Fibroblast of the aortic adventitia (primary cell): ENCODE measurements at places on chromosomes 4 and X. TPM values are rescaled to one million over a fixed set of nuclear protein-coding genes. Genes with fewer than 3 reads are reported as not detected.

The GAGE12D gene
- total RNA-seq: not detected in 2 replicates

The SLC38A5 gene
- total RNA-seq: 10.2 and 97.0 TPM in 2 replicates

The ZNF718 gene
- total RNA-seq: 4.5 and 9.6 TPM in 2 replicates

The CLDN34 gene
- total RNA-seq: not detected in 2 replicates

The CWH43 gene
- not detected in 2 replicates for total RNA-seq

The TRIM75 gene
- total RNA-seq: not detected in 2 replicates

The SPP1 gene
- 0.72 and 11.9 TPM in 2 replicates for total RNA-seq

The PDE5A gene
- 29.3 and 146 TPM in 2 replicates for total RNA-seq
